Stimulated activated CD8-positive, alpha-beta memory T cell treated with anti-CD3 and anti-CD28 coated beads, Interleukin-15, amount 100 ng/mL, for 4 hours (primary cell): ENCODE measurements at places on chromosomes 6 and 20.

- no peak for DNase-seq
These were observed 769.1 kb downstream of the QKI start for GRCh38 chr6:164183556-164184123.

DNA sequence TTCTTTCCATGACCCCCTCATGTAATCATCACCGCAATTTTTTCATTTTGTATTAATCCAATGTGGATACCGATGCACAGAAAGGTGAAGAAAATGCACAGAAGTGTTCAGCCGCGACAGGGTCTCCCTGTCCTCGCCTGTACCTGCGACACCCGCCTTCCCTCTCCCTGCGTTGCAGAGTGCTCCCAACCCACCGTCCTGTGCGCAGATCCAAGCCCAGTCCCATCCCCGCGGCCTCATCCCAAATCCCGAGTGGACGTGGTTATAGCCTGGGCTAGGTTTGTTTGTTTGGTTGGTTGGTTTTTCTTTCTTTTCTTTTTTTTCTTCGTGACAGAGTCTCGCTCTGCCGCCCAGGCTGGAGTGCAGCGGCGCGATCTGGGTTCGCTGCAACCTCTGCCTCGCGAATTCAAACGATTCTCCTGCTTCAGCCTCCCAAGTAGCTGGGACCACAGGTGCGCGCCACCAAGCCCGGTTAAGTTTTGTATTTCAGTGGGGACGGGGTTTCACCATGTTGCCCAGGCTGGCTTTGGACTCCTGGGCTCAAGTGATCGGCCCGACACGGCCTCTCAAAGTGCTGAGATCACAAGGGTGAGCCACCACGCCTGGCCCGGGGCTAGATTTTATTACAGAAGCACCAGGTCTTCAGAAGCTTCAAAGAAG, 536 bp upstream of the RAET1G start:
- DNase-seq, result no peak

DNA sequence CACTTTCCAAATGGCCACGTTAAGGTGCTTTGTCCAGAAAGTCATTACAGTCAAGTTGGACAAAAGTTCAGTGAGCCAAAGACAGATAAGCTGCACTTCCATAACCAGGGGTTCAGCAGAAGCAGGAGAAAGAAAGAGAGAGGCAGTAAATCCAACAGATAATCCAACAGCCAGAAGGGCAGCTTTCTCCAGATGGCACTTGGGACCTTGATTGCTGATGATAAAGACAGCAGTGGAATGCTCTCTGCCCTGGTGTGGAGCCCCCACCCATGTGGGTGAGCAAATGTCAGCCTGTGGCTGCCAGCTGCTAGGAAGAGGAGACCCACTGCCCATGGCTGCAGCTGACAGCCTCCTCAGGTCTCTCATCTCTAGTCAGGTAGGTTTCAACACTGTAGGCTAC, 18.7 kb upstream of the NRSN1 start:
- DNase-seq, result no peak

DNA sequence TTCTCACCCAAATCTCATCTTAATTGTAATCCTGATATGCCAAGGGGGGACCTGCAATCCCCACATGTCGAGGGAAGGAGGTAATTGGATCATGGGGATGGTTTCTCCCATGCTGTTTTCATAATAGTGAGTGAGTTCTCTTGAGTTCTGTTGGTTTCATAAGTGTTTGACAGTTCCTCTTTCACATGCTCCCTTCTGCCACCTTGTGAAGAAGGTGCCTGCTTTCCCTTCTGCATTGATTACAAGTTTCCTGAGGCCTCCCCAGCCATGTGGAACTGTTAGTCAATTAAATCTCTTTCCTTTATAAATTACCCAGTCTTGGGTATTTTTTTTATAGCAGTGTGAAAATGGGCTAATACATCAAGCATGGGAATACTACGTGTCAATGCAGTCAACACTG, 925.0 kb upstream of the MAN1A1 start:
- no peak for DNase-seq

- no peak for DNase-seq
These were observed 224.3 kb downstream of the ERMARD start for GRCh38 chr6:169975701-169976100.

- no peak for DNase-seq
These were observed 7.3 kb downstream of the ZBP1 start for GRCh38 chr20:57612916-57613315.

DNA sequence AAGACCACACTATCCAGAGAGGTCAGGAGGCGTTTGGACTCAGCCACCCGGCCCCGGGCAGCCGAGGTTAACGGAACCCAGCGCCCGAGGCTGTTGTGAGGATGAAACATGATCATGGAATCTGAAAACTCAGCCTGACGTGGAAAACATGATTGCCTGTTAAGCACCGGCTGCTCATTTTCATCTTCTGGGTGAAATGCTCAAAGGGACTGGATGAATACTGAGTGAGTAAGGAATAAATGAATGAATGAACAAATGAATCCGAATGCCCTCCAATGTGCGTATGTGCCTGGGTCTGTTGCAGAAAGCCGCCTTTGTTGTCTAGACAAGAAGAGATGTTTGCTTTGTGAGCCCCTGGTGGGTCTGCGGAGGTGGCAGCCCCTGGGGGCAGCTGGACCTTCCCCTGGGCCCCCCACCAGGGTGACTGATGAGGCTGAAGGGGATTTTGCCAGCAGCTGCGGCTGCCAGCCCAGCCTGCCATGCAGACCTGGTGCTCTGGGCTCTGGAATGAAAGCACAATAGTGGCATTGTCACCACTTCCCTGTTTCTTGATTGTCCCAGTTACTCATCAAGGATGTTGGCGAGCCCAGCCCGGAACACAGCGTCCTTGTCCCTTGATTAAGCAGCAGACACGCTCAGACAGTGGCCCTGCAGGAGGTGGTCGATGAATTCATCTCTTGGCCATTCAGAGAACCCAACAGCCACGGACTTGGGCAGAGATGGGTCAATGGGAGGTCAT, 211.1 kb downstream of the ANKRD60 start:
- no peak for DNase-seq

GRCh38 chr6:11370191-11371018, 137.9 kb upstream of the NEDD9 start:
- no peak for DNase-seq

GRCh38 chr20:21182832-21183563, 57.1 kb downstream of the KIZ start:
- no peak for DNase-seq

DNA sequence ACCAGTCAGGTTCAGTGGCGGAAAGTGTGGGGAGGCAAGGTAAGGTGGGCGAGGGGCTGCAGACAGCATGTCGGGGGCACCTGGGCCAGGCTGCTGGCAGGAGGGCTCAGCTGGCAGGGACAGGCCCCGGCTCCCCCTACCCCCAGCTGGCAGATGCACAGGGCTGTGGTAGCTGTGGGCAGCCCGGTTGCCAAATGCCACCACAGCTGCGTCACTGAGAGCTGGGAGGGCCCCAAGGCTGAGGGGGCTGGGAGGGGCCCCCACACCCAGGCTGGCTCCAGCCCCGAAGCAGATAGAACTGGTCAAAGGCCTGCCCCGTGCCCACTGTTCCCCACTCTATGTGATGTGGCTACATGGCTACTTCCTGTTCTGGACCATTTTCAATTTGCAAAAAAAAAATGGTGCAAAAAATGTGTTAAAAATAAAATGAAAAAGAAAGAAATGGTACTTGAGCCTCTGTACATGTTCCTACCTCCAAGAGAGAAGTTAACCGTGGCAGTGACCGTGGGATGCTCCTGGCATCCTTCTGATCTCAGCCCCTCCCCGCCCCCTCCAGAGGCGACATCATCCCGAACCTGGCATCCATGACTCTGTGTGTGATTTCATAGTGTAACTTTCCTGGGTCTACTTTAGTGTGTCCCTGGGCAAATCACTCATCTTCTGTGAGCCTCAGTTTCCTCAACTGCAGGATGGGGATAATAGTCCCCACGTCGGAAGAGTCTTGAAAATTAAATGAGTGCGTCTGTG, 64.4 kb downstream of the UBE2V1 start:
- DNase-seq, result peak; percentile 5

- DNase-seq, result no peak
These were observed 300.9 kb upstream of the PRDM1 start for GRCh38 chr6:105785066-105785811.

GRCh38 chr20:479487-479886, 17.2 kb upstream of the TBC1D20 start:
- no peak for DNase-seq

- no peak for DNase-seq
These were observed 13.8 kb upstream of the ZBP1 start for GRCh38 chr20:57633945-57634491.

DNA sequence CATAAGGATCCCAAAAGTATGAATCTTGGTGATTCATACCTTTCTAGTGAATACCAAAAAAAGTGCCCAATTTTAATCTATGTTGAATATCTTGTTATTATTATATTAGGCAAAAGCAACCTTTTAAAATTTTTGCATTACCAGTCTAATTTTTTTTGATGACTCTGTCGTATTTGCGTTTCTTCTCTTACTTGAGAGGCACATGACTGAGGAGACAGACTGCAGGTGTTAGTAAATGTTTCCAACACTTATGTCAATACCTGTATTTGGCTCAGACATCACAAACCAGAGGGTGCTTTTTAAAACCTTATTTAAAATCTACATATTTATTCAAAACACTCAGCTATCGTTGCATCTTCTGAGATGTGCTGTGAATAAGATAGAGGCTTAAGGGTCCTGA, 27.1 kb downstream of the ID4 start:
- no peak for DNase-seq

- no peak for DNase-seq
These were observed 4.2 kb downstream of the HACE1 start for GRCh38 chr6:104855507-104855906.

- no peak for DNase-seq
These were observed 981.0 kb upstream of the CITED2 start for GRCh38 chr6:140355476-140355875.

DNA sequence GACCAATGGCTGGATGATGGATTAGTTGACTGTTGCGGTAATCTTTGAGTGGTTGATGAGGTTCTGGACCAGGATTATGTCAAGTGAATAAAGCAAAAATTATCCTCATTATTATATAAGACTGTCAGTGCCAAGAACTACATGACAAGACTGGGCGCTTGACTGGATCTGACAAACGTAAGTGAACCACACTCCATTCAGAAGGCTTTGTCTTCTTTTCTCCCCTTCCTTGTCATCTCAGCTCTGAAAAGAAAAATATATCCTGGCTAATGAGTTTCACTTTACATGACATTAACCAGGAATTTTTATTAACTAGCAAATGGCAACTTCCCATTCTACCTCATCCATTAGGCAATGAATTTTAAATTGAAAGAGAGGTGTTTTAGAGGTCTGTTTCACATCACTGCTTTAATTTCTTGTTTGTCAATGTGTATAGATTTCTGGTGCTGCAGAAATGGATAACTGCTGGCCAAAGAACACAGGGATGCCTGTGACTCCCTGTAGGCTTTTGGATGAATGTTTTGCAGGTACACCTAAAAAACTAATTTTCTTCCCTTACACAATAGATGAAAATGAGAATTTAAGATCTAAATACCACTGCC, 150.1 kb downstream of the ELOVL4 start:
- DNase-seq, result no peak

- DNase-seq, result no peak
These were observed 18.5 kb downstream of the VSTM2L start for GRCh38 chr20:37921341-37921929.

DNA sequence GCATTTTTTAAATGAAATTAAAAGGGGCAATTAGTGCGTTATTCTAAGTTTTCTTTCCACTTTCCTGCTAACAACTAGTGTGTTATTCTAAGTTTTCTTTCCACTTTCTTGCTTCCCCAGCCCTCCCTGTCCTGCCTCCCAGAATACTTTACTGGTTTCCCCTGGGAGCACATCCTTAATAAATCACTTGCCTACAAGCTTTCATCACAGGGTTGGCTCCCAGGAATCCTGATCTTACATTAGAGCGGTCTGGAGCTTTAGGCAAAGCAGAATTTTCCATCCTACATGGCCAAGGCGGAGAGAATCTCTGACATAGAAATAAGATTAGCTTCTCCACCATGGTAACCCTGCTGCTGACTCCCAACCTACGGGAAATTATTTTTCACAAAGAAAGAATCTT, 150.4 kb downstream of the BFSP1 start:
- no peak for DNase-seq

DNA sequence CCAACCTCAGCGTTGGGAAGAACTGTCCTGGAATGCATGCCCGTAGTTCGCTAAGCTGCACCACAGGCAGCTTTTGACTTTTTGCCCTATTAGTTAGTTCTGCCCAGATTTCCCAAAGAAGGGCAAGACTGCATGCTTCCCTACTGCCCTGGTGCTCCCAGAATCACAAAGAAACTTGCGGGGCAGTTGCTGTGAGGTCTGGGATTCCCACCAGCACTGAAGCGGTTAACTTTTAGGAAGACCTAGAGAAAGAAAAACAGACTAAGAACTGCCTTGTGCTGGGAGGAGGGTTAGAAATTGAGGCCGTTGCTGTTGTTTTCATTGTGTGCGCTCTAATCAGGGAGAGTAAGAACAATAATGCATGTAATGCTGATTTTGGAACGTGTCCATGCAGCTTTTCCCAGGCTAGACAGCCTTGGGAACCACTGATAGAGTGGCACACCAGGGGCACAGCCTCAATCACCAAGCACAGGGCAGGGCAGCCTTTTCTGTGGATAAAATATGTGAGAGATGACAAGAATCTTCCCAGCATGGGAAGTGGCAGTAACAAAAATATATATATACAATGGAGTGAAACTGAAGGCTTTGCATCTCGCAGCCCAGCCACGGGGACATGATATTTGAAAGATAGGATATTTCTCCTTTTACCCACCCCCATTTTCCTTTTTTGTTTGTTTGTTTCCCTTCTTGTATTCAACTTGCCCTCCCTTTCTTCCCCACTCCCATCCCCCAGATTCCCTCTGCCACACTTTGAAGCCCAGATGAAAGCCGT, 137.7 kb upstream of the HEY2 start:
- no peak for DNase-seq

- no peak for DNase-seq
These were observed 45.4 kb downstream of the SSR1 start for GRCh38 chr6:7267466-7268091.

DNA sequence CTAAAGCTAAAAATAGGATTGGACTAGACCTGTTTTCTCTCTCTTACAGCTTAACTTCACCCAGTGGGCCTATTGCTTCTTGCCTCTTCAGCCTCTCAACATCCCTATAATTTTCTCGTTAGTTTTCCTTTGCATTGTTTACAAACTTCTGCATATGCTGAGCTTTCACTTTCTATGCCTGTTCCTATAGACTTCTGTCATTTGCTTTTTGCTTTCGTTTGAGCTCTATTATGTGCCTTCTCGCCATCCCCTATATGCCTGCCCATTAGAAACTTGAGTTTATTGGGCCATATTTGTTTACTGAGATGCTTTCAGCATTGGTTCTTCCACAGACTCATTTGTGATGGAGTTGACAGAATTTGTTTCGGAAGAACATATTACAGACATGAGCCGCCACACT, 40.9 kb downstream of the NCOA7 start:
- no peak for DNase-seq
